ENCODE measurements at places on chromosomes 3 and 15.

DNA sequence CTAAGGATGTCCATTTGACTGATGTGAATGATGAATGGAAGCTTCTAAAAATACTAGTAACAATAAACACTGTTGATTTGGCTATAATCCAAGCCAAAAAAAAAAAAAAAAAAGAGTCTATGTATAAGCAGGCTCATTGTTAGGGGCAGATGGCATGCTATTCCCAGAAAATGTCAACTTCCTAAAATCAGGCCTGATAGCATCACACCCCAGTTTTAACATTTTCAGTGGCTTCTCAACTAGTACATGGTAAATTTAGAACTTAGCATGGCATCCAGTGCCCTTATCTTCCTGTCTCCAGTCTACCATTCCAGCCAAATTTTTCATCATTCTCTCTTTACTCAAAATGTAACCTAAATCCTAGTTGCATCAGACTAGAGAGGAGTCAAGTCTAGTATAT is 288.2 kb upstream of the ZNF385D start:
- DNase-seq, result no peak

- DNase-seq, result no peak
Observed at GRCh38 chr3:35894735-35895134, 255.4 kb downstream of the ARPP21 start.

GRCh38 chr15:91535856-91536500 is 317.5 kb upstream of the SLCO3A1 start:
- no peak for DNase-seq

- no peak for DNase-seq
Observed at GRCh38 chr3:153130312-153130977, 31.6 kb upstream of the RAP2B start.

DNA sequence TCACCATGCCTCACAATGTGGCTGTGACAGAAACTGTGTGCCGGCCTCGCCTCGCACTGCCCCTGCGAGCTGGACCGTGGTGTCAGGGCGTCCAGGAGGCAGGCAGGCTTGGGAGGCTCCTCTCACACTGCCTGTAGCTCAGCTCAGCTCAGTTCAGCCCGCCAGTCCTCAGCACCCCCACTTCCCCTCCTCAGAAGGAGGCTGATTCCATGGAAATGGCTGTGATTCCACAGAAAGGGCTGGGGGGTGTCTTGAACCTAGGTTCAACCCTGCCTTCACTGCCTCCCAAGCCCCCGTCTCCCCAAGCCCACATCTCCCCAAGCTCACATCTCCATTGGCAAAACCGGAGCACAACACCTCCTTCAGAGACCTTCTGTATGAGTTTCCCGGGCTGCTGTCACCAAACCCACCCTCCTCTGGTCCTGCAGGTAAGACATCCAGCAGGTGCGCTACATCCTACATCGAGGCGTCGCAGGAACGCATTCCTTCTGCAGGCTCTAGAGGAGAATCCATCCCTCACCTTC is 94.0 kb downstream of the OCA2 start:
- DNase-seq, result no peak

DNA sequence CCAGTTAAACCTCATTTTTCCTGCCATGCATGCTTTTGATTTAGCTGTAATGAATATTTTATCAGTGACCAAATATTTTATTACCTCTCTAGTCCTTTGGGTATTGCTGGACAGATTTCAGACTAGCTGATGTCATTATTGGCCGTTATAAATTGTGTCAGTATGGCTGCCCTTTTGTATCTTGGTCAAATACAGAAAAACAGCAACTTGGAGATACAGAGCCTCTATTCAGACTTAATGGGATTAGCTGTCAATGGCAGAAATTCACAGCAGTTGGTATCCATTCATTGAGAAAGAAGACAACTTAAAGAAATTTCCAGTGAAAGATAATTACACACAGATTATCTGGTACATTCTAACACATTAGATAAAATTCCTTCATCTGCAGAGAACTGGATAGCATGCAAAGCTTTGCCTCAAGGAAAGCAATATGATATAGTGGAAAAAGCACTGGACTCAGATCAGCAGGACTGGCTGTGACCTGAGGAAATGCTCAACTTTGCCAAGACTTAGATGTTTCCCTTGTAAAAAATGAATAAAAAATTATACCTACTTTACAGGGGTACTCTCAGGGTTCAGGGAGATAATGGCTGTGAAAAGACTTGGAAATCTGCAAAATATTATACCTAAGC is 20.8 kb downstream of the COL6A6 start:
- DNase-seq, result no peak

GRCh38 chr15:71753346-71753745 is 57.0 kb upstream of the NR2E3 start:
- DNase-seq, result no peak

DNA sequence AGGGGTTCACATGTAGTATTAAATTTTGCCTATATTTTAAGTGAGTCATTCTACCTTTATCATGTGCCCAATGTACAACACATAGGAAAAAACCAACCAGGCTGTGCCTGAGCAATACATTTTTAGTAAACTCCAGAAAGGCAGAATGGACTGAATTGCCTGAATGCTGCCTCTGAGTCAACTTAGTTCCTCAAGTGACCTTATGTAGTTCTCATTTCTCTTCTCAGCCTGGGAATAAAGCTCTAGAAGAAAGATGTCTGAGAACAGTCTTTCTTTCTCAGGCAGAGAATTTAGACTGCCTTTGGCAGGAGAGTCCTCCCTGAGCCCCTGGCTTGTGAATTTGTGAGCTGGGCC is 13.0 kb downstream of the ST3GAL6 start:
- DNase-seq, result no peak

GRCh38 chr3:73086071-73086494 is 24.6 kb downstream of the EBLN2 start:
- DNase-seq, result peak; percentile 15

DNA sequence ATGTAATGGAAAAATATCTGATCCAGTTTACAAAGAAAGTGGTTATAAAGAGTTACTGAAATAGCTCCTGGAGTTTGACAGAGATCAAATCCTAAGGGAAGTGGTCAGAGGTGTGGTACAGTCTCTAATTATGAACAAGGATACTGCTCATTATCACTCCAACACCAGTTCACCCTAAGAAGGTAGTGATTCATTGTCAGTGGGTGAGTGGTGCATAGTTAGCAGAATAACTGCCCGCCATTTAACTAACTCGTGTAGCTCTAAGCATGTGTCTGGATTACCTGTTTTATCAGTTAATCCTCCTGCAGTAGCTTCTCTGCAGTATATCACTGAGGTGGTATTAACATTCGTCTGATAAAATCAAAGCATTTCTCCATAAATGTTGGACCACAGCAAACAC is 700.1 kb downstream of the NLGN1 start:
- DNase-seq, result no peak

DNA sequence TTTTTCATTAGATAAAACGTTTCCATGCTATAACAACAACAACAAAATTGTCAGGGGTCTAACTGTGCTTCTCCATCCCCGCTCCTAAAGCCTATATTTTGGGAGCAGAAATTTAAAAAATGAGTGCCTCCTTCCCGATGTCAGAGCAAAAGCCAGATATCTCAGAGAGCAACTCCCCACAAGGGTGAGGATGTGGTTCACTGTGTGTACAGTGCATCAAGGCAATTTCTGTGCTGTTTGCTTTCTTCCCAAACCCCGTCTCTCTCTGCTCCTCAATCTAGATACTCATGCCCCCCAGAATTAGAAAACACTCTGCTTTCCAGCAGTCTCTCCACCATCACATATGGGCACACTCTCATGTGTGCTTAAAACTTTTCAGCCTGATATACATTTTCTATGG is 76.7 kb upstream of the MBNL1 start:
- DNase-seq, result no peak

GRCh38 chr3:128702391-128702790 is 23.6 kb upstream of the RAB7A start:
- no peak for DNase-seq

- no peak for DNase-seq
Observed at GRCh38 chr15:73338606-73339374, 30.0 kb downstream of the HCN4 start.

GRCh38 chr3:87503900-87504498 is 227.6 kb upstream of the POU1F1 start:
- no peak for DNase-seq

- DNase-seq, result no peak
Observed at GRCh38 chr15:74525945-74526344, 15.1 kb upstream of the ARID3B start.

DNA sequence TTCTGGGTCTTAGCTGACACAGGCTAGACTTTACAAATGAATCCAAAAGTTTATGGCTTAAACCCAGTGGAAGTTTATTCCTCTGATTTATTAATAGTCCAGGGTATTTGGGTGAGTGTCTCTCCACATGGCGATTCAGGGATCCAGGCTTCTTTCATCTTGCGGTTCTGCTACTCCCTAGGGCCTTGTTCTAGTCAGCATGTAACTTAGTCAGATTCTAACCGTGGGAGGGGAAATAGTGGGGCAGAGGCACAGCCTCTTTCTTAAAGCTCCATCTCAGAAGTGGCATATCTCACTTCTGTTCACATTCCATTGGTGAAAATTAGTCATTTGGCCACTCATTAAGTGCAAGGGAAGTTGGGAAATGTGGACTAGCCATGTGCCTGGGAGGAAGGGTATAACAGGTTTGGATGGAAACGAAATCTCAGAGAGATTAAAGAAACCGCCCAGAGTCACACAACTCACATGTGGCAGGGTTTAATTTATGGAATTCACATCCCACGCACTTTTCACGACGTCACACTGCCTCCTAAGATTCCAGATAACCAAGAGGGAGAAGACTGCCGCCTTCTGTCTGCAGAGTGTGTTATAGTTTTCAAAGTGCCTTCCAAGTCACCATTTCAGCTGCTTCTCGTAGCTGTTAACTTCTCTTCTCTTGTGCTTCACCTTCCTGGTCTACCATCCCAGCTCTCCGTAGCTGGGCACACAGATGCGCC is 11.4 kb upstream of the RASGRF1 start:
- no peak for DNase-seq

- DNase-seq, result peak; percentile 5
Observed at GRCh38 chr15:29139540-29140459, 129.8 kb downstream of the NSMCE3 start.

- DNase-seq, result no peak
Observed at GRCh38 chr15:48017747-48018146, 103.0 kb upstream of the SLC24A5 start.

DNA sequence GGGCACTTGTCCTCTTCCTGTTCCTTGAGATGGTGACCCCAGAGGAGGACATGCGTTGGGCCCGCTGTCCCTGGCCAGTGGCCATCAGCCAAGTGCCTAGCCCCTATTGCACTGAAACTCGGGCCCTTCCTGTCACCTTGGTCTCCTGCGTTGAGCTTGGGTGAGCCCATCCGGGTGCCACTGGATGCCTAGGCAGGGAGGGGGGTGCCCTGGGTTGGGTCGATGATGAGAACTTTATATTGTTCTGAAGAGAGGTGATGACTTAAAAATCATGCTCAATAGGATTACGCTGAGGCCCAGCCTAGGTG is 221.8 kb downstream of the SNRPN start:
- no peak for DNase-seq

DNA sequence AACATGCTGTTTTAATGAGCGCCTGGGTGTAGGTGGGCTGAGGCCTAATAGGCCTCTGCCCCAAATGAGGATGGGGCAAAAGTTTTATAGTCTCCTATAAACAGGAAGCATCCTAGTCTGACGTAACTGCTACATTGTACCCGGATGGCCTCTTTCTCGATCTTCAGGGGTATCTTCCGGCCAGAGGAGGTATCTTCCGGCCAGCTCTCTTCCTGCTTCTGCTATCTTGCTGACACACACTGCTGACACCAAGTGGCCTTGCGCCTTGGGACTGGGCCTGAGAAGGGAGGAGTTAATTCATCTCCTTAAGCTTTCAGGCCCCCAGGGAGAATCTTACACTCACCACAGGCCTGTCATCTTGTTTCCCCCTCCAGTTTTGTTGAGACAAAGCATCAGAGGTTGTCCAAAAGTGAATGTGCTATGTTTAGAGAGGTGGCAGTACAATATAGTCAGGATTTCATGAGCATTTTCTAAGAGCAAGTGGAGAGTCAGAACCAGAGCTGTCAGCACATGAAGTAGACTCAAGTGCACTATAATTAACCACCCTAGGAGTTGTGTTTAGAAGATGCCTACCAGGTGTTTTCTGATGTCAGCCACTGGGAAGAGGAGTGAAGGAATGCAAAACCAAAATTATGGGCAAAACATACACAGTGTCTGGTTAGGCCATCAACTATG is 15.6 kb upstream of the IGSF10 start:
- DNase-seq, result no peak

- no peak for DNase-seq
Observed at GRCh38 chr3:23961066-23961465, 16.0 kb downstream of the NR1D2 start.

GRCh38 chr3:72999951-73000350 is 3.3 kb downstream of the PPP4R2 start:
- no peak for DNase-seq

- DNase-seq, result no peak
Observed at GRCh38 chr3:129197321-129197720, 13.6 kb upstream of the CNBP start.

DNA sequence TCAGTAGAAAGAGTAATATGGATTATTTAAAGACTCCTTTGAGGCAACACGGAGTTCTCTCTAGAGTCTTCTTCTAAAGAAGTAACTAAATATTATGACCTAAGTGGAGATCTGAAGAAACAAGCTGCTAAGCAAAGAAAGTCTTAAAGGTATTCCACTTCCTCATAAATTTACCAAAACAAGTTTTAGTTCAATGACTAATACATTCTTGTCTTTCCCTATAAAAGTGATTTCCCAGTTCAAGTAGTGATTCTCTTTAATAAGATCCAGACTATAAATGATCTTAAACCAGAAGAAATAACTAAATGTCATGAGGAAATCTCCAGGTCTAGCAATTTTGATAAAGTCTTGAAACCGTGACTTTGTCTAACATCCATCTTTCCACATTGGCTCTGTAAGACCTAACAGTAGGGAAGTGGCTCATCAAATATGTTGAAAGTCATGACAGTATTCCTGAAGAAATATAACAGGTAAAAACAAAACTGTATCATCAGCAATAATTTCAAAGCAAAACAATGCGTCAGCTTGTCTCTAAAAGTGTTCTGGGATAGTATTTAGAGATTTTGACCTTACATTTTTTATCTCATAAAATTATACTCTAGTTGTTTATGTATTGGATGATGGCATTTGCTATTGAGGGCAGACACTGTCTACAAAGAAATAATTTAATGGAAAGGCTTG is 51.8 kb upstream of the NEDD4 start:
- no peak for DNase-seq

- DNase-seq, result no peak
Observed at GRCh38 chr15:65939901-65940617, 70.8 kb downstream of the RAB11A start.

DNA sequence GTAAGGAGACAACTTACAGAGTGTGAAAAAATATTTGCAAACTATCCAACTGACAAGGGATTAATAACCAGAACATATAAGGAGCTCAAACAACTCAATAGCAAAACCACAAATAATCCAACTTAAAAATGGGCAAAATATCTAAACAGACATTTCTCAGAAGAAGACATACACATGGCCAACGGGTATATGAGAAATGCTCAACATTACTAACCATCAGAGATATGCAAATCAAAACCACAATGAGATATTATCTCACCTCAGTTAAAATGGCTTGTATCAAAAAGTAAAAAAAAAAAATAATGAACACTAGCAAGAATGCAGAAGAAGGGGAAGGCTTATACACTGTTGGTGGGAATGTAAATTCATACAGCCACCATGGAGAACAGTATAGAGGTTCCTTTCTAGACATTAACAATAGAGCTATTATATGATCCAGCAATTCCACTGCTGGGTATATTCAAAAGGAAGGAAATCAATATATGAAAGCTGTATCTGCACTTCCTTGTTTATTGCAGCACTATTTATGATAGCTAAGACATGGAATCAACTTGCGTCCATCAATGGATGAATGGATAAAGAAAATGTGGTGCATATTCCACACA is 998.6 kb downstream of the NAALADL2 start:
- DNase-seq, result no peak

All from NCI-H1930 (cell line).